ENCODE measurements at places on chromosomes 4 and X.

DNA sequence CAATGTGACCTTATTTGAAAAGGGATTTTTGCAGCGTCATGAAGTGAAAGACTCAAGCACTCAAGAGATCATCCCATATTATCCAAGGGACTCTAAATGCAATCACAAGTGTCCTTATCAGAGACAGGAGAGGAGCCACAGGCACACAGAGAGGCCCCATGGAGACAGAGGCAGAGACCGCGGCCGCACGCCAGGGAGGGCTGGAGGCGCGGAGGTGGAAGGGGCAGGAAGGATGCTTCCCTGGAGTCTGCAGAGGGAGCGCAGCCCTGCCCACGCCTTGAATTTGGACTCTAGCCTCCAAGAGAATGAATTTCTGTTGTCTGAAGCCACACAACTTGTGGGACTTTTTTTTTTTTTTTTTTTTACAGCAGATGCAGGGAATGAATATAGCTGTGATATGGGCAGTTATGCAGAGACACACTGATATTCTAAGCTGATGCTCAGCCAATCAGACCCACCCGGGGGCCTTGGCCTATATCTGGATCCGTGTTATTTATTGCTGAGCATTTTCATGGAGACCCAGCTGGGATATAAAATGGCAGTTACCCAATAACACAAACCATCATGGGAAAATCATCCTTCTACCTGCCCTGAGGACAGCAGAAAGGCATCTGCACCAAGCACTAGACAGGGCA, 244.8 kb upstream of the PSAPL1 start:
- DNase-seq, result no peak

- no peak for DNase-seq
These were observed 25.6 kb downstream of the FLNA start for GRCh38 chrX:154348646-154349358.

DNA sequence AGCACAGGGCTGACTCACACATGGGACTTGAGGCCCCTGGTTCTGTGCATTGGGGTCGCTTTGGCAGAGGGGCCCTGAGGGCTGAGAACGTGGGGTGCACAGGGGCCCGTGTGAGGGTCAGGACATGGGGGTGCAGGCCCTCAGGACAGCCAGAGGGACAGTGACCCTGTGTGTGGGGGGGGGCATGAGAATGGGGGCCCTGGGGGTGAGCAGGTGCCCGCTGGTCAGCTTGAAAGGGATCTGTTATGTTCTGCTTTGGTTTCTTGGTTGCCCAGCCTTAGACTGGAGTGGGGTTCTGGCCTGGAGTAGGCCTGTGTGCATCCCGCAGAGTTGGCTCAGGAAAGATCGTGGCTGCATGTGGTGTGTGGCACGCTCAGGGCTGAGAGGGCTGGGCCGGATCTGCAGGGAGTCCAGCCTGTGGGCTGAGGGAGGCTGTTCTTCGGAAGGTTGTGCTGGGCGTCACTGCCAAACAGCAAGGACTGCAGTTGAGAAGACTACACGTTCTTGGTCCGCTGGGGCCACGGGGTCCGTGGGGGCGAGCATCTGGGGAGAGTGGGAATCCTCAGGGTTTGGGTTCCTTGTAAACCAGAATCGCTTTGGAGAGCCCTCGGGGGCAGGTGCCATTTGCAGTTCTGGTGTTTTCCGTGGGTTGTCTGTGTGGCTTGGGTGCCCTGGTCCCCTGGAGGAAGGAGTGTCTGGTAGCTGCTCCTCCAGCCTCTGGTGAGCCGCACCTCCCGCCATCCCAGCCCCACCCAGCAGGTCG, 15.2 kb upstream of the UVSSA start:
- DNase-seq, result no peak

DNA sequence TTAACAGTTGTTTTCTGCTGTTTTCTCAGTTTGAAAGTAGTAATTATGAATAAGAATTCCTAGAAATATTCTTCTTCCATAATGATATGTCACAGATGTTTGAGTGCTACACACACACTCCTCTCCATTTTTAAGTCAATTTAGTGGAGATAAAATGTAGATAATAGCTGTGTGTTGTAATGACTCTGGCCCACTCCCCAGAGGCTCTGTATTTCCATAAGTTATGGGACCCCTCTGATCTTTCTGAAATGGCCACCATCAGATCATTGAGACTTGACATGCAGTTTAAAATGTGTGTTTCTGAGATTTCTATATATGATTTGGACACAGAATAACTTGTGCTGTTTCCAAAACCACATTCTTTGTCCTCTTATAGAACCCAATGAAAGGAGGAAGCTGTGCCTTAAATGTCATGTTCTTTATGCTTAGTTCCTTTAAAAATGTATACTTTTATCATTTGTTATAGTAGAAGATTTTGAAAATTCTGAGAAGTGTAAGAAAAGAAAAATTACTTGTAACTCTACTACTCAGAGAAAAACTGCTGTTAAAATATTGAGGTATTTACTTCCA, 46.4 kb downstream of the GAB1 start:
- DNase-seq, result no peak

DNA sequence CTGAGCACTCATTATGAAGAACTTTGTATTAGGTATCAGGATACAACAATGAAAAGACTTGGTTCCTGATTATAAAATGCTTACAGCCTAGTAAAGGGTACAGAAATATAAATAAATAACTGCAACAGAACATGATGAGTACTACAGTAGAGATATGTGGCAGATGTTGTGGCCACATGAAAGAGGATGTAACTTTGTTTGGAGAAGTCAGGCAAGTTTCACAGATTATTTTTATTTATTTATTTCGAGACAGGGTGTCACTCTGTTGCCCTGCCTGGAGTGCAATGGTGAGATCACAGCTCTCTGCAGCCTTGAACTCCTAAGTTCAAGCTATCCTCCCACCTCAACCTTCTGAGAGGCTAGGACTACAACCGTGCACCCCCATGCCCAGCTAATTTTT, 15.8 kb upstream of the UBE2K start:
- DNase-seq, result no peak

DNA sequence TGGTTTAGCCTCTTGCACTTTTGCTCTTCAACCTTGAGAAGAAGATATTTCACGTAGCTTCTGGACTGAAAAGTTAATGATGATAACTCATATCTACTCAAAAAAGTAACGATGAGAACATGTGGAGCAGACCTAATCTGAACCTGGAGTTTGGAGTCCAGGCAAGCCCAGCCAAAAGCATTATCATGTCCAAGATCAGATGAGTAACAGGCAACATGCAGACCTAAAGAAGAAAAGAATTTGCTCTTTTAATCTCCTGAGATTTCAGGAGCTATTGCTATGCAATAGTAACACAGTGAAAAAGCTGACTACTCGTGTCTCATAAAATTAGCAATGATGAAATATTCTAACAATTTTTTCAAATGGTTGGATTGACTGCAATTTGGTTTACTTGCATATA, 21.8 kb upstream of the PPA2 start:
- DNase-seq, result no peak

DNA sequence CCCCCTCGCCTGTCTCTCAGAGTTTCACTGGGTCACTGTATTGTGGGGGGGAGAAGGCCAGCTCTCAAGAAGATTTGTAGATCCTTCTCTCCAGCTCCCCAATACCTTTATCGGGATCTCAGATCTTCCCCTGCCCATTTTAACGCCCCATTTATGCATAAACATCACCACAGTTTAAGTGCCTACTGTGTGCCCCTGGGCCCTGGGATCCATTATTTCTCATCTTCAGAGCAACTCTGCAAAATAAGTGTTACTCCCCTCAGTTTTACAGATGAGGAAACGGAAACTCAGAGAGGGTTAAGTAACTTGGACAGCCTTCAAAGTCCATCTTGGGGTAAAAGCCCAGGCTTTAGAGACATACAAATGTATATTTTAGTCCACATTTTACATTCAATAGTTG, 421 bp upstream of the IGSF1 start:
- no peak for DNase-seq

DNA sequence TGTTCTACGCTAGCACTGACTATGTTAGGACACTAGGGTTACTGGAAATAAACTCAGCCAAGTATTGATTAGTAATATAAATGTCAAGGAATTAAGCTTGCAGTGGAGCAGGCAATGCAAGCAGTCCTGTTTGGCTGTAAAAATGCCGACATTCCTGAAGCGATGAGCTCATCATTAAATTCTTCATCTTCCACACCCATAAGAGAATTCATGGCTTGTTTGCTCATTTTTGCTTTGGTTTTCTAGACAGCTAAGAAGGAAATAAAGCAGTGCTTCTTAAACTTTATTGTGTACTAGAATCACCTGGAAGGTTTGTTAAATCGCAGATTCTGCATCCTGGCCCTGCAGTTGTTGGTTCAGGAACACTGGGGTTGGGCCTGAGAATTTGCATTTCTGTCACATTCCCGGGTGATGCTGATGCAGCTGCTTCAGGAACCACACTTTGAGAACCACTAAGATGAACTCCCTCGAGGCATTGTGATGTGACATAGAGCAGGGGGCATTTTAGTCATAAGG, 17.8 kb downstream of the ANXA3 start:
- DNase-seq, result no peak

- peak; percentile 80 for DNase-seq
These were observed at the start of gene JAKMIP1 for GRCh38 chr4:6200011-6200921. JAKMIP1 (minus strand) TSS chr4:6200549; CDS start chr4:6112850, 87,699 bp downstream.

DNA sequence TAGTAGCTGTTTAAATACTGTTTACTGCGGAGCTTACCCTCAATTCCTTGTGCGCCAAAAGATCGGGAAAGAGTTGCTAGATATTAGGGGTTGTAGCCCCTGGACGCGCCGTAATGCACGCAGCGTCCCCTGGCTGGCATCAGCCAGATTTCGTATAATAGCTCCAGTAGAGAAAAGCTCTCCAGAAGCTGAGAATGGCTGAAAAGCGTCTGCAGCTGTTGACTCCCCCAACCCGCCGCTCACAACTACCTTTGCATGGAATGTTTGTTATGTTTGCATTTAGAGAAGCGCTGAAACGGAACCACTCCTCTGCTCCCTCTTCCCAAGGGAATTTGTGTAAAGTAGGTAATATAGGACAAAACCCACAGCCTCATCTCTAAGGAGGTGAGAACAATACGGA, 3.7 kb downstream of the DOCK11 start:
- no peak for DNase-seq

- DNase-seq, result no peak
These were observed 25.7 kb downstream of the CCKAR start for GRCh38 chr4:26464420-26465095.

- DNase-seq, result no peak
These were observed 52.9 kb upstream of the HPF1 start for GRCh38 chr4:169810325-169811323.

DNA sequence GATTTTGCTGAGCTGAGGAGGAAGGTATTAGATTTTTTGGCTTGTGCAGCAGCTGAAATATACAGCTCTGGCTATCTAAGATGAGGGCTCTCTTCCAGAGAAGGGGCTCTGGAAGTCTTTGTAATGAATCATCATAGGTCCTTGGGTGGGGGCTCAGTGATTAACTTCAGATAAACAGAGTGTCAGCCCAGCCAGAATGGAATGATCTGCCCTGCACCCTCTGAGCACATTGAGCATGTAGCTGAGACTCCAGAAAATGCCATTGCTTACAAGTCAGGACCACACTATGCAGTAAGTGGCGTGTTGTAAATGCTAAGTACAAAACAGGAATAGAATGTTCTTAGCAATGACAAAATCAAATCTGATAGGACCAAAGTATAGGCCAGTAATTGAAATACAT, 836.0 kb downstream of the PDHA2 start:
- no peak for DNase-seq

- DNase-seq, result no peak
These were observed 110.5 kb downstream of the AR start for GRCh38 chrX:67654301-67654700.

GRCh38 chr4:1366371-1367229, 19.6 kb downstream of the UVSSA start:
- no peak for DNase-seq

- DNase-seq, result no peak
These were observed 156.1 kb downstream of the FRAS1 start for GRCh38 chr4:78213218-78213617.

DNA sequence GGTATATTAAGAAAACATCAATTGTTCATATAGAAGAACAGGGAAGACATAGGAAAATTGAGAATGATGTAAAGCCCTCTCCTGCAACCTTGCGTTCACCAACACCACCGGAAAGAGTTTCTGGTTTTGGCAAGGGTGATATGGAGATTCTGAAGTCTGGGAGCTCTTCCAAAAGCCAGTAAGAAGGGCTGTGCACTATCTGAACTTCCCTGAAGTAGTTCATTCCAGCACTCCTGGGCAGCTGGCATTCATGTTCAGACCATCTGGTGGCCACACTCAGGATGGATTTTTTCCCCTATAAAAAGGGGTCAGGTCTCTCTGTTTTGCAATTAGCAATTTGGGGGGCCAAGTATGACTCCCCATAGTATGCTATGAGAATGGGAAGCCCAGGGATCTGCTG, 15.4 kb upstream of the TLR2 start:
- DNase-seq, result no peak

GRCh38 chr4:180625653-180626052, 1617.5 kb upstream of the TENM3 start:
- DNase-seq, result no peak

All from stimulated activated CD4-positive, alpha-beta T cell treated with anti-CD3 and anti-CD28 coated beads, Interleukin-15, amount 100 ng/mL, for 1 hour (primary cell).